Adipocyte (in vitro differentiated cells): ENCODE measurements at places on chromosomes 3 and 15.
A peak's percentile ranks its signal among the peaks of the same experiment; 100 is the strongest.

- DNase-seq: peak; percentile 63
These were observed 40.1 kb downstream of the SETMAR start for GRCh38 chr3:4343258-4343657.

DNA sequence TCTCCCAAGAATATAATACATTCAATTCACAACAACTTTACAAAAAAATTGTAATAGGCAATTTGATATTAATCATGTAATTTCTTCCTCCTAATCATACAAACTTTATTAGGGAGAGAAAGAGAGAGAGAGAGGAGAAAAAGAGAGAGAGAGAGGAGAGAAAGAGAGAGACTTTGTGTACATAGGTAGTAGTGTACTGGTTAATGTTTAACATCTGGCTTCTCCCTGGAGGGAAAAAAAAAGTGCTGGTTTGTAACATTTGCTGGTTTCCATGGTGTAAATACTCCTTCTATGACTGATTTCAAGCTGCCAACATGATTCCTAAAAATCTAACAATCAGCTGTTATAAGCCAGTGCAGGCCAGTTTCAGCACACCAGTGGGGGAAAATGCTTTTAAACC is 98.0 kb upstream of the ARHGEF26 start:
- no peak for DNase-seq

DNA sequence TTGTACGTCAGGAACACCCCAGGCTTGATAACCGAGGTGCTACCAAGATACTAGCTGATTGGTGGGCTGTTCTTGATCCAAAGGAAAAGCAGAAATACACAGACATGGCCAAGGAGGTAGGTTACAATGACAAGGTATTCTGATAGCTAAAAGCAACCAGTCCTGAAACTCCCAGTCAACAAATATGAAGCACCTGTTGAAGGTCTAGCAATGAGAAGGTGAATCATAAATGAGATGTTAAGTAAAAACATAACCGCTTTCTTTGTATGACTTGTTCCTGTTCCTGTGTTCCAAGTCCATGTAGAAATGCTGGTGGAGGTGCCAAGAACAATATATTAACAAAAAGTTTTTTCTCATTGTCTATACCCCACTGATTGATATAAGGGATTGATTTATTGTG is 194.0 kb downstream of the BBX start:
- no peak for DNase-seq

DNA sequence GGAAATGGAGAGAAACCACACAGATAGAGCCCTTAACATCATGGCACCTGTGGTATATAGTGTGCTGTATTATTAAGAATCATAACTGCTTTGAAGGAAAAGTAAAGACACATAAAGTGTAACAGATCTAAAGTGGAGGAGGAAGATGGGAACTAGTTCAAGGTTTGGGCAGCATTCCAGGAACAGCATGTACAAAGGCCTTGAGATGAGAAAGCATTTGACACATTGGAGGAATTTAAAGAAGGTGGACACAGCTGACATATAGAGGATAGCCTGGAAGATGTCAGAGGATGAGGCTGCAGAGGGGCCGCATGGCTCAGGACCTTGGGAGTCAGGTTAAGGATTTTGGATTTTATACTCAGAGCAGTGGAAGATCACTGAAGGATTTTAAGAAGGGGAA is 39.0 kb downstream of the LRTM1 start:
- DNase-seq: peak; percentile 54

DNA sequence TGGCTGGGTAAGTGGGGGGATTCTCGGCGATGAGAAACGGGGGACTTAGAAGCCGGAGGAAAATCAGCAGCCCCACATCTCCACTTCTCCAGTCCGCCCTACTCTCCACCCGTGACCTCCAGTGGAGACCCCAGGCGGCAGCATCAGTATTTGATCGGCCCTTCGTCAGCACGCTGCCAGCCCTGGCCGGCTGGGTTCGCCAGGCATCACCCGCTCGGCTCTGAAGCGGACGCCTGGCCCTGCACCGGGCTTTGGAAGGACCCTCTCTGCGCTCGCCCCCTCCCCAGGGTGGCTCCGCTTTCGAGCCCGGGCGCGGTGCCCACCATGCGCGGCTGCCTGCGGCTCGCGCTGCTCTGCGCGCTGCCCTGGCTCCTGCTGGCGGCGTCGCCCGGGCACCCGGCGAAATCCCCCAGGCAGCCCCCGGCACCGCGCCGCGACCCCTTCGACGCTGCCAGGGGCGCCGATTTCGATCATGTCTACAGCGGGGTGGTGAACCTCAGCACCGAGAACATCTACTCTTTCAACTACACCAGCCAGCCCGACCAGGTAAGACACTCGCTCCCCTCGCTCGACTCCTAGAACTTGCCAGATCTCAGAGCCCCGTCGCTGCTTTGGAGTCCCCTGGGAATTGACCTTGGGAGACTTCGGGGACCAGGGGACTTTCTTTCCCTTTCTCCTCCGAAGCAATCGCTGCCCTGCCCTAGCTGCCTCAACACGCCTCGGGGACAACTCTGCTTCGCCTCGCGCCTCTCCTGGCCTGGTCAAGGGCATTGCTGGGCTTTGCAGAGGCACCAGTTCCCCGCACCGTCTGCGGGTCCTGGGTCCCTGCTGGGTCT is 561 bp downstream of the SIDT1 start:
- peak; percentile 49 for DNase-seq

DNA sequence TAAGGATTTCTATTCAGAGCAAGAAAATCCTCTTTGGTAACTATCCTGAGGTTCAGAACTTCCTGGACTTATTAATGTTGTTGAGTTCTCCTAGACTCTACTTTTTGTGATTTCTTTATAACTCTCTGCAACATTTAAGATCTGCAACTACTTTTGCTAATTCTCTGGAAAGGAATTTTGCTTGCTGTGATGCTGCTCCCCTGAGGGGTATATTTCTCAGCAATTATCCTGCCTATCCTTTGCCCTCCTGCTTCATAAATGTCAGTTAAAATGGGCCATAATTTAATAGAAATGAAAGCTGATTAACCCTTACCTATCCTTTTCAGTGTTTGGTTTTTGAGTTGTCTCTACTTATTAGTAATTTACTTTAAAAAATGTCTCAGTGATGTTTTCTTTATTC is 377.3 kb upstream of the LRRC3B start:
- no peak for DNase-seq

- DNase-seq: peak; percentile 68
These were observed 20.6 kb downstream of the FAN1 start for GRCh38 chr15:30924353-30924752.

- peak; percentile 44 for DNase-seq
These were observed 171.1 kb downstream of the KCNAB1 start for GRCh38 chr3:156291272-156292123.

DNA sequence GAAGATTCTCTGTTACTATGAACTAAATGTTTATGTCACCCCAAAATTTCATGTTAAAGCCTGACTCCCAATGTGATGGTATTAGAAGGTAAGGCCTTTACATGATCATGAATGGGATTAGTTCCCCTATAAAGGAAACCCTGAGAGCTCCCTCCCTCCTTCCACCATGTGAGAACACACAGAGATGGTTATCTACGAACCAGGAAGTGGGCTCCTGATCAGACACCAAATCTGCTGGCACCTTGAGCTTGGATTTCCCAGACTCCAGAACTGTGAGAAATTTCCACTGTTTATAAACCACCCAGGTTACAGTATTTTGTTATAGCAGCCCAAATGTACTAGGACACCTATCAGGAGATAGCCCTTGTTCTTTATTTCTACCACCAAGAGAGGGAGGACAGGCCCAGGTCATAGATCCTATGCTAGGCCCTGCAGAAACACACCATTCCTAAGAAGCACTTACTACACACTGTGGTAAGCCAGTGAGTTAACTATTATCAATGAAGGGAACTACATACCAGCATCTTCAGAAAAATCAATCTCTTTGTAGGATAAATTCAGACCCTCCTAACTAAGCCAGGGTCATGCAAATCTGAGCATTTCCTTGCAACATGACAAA is 59.0 kb downstream of the PRKAR2A start:
- DNase-seq: no peak

- DNase-seq: no peak
These were observed 47.5 kb downstream of the GTPBP8 start for GRCh38 chr3:113038328-113038727.

DNA sequence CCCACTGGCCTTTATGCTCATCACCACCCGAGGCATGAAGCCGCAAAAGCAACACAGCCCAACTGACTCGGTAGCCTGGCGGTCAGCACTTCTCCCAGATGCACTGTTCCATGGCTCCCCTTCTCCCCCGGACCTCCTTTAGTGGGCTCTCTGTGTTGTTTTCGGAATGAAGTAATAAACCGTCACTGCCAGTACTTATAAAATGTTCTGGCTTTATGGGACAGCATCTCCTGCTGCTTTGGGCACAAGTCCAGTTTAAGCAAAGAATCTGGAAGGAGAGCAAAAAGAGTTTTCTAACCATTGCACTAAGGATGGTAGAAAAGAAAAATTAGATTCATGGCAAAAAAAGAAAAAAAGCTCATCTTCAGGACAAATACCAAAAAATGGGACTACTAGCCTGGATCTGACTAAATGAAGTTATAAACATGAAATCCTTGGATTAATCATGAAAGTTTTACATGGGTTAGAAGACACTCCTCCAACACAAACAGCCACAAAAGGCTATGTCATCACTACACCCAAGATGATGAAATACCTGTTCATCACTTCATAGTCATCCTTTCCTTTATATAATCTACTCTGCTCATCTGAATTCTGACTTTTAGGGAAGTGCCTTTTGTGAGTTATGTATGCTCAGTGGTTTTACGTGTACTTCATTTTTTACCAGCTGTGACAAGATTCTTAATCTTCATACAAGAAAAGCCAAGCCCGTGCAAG is 89.5 kb upstream of the UBE2E2 start:
- DNase-seq: peak; percentile 58

DNA sequence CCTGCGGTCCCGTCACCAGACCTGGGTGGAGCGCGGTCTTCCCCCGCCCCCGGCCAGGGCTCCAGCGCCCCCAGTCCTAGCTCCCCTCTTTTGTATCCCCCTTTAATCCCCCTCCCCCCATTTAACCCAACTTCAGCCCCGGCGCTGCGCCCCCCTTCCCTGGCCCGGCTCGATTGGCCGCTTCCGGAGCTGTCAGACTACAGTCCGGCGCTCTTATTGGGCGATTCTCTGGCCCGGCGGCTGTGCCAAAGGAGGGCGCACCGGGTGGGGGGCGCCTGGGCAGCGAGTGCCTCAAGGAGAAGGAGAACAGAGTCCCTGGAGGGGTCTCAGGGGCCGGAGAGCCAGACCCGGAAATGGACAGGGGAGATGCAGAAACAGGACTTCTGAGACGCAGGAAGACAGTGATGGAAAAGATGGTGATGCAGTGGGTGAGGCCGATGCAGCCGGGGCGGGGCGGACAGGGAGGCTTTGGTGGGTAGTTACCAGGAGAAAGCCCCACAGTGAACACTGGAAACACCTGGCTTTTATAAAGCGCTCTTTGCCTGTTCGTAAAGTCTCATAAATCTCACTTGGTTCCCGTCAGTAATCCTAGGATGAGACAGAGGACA is 1.2 kb upstream of the ADCY5 start:
- peak; percentile 70 for DNase-seq
